ENCODE measurements at places on chromosomes 2 and 18. TPM values are rescaled to one million over a fixed set of nuclear protein-coding genes. Genes with fewer than 3 reads are reported as not detected.

The HOXD12 gene
- total RNA-seq, result not detected

The DTNA gene
- total RNA-seq, result 101 TPM

The RSAD2 gene
- total RNA-seq, result 3.2 TPM

The LYPD6B gene
- 5.8 TPM for total RNA-seq

The AKAIN1 gene
- not detected for total RNA-seq

The LCT gene
- total RNA-seq, result not detected

The SYT4 gene
- 357 TPM for total RNA-seq

The SANBR gene
- 87.2 TPM for total RNA-seq

The SPP2 gene
- not detected for total RNA-seq

The OR6B2 gene
- total RNA-seq, result not detected

The IL36B gene
- not detected for total RNA-seq

The MATN3 gene
- 5.1 TPM for total RNA-seq

All from diencephalon (tissue), 1 donor.